ENCODE measurements at places on chromosomes 11 and 22.

DNA sequence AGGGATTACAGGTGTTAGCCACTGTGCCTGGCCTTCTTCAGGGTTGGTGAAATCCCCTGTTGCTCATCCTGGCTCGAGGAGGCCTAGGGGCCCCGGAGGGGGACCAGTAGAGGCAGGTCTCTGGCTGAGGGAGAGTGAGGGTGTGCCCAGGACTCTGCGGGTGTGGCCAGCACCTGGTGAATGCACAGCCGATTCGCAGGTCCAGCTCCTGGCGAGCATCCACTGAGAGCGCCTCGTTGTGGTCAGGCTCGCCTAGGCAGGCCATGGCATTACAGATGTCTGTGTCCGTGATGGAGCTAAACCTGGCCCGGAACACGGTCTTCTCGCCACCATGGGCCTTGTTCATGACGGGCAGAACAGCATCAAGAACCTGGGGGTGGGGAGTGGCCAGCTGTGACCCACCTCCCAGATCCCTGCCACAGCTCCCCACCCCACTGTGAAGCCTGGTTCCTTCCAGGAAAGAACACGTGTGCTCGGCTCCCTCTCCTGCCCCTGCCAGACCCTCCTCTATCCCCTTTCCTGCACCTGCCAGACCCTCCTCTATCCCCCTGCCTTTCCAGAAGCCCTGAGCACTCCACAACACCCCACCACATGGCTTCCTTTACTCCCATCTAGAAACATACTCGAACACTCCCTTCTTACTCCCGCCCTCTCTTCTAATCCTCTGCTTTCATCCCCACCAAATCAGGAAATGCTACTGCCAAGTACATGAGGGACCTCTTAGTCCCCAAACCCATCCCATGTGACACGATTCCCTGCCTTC lies 12.4 kb downstream of the TOP3B start:
- no peak for DNase-seq

- no peak for DNase-seq
Observed at GRCh38 chr11:31822927-31823643, 12.0 kb upstream of the PAX6 start.

DNA sequence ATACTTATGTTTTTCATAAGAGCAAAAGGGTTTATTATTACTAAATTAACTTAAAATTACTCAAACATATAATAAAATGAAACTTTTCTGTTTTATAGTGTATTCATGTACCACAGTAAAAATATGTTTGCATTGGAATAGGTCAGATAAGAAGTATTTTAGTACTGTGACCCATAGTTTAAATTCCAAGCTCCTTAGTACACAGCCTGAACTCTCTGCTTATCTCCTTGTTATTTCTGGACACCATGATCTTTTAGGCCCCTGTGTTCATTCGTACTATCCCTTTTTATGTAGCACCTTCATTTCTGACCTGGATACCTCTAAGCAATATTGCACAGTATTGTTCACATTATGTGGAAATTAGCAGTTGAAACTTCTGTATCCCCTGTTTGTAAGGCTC lies 296.7 kb upstream of the SYN3 start:
- no peak for DNase-seq

DNA sequence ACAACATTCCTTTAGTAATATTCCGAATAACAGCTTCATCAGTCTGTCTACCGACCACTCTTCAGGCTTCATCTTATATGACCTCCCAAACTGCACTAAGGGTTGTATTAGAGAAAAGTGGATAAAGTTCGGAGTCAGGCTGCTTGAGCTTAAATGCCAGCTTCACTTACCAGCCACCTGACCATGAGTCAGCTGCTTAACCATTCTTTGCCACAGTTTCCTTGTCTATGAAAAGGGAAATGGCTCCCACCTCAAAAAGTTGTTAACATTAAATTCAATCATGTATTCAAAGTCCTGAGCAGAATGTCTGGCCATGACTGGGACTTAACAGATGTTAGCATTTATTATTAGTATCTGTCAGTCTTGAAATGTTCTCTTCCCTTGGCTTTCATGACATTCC lies 20.9 kb downstream of the LIMK2 start:
- DNase-seq, result no peak

- DNase-seq, result no peak
Observed at GRCh38 chr11:2076441-2076840, 62.7 kb downstream of the IGF2 start.

- DNase-seq, result no peak
Observed at GRCh38 chr11:111736181-111736590, 30.0 kb downstream of the PPP2R1B start.

DNA sequence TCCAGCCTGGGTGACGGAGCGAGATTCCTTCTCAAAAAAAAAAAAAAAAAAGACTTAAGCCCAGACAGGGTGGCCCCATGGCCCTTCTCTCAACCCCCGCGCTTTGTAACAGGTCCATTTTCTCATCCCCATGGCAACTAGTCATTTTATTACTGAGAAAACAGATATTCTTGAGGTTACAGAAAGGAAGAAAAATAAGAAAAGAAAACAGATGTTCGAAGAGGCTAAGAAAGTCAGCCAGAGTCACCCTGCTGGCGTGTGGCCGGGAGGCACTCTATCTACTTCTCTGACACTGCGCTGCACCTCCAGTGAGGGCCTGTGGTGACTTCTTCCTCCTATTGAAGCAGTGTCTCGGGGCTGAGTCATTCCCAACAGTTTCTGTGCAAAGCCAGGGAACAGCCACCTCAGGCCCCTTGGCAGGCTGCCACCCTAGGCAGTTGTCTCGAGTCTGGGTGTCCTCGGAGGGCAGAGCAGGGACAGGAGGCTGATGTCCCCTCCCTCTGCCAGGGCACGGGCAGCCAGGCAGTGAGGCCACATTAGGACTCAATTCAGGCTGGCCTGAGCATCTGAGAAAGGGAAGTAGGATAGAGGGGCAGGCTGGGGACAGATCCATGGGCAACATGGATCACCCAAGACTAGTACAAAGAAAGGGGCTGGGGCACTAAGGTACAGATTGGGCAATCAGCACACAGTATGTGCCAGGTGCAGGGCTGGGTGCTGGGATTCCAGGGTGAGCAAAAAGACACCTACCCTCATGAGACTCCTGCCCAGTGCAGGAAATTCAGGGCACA lies 16.4 kb upstream of the SYVN1 start:
- no peak for DNase-seq

Measured in activated T-helper 1 cell treated with anti-CD3 and anti-CD28 coated beads, Interleukin-2, amount 50 U/mL, for 16 hours (primary cell).